ENCODE measurements at places on chromosomes 5 and 9.

GRCh38 chr9:86708918-86709835, 238.1 kb downstream of the GAS1 start:
- no peak for DNase-seq

DNA sequence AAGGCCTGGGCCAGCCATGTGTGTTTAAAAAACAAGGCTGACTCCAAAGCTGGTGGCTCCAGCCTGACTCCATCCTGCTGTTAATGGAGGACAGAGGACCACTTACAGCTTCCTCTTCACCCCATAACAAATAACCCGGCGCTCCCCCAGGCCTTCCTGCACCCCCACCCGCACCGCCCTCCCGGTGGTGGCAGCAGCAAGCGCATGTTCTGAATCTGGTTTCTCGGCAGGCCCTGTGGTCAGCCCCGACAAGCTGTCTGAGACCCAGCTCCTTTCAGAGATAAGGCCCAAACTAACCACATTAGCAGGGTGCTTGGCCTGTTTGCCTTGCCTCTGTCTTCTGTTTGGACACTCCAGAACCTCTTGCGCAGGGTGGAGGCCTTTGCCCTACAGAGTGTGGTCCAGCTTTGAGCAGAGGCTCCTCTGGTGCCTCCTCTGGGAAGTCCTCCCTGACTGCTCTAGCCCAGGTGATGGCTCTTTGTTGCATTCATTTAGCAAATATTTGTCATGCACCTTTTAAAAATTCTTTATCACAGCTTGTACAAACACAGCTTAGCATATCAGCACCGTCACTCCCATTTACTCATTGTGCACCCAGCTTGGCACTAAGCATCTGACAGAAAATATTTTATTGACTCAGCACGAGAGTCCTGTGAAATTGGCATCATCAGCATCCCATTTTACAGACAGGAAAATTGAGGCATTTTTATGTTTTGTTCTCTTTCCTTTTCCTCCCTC, 78.4 kb downstream of the NDFIP1 start:
- no peak for DNase-seq

GRCh38 chr9:133403766-133404453, 13.9 kb downstream of the REXO4 start:
- peak; percentile 6 for DNase-seq

- no peak for DNase-seq
Measured at GRCh38 chr5:6370580-6370979, 7.8 kb downstream of the MED10 start.

DNA sequence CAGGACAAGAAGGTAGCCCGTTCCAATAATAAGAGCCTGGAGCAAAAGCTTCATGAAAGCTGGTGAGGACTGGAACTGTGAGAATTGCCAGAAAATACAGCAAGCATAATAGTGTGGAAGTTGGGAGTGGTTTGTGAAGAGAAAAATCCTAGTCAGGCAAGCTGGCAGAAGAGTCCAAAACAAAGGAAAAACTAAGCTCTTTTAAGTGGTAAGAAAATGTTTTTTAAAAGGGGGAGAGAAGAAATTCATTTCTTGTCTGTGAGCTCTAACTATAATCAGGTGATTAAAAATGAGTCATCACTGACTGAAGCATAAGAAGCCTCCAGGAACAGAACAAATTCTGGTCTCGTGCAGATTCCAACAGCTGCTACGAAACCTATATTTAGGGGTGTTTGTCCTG, 102.6 kb downstream of the CAAP1 start:
- DNase-seq: no peak

- DNase-seq: no peak
Measured at GRCh38 chr9:74662674-74663073, 165.5 kb downstream of the RORB start.

- DNase-seq: peak; percentile 36
Measured at GRCh38 chr5:168578538-168579487, at the start of gene PANK3. Gene PANK3 (minus strand): TSS chr5:168579368. CDS start chr5:168579283, 85 bp downstream.

- no peak for DNase-seq
Measured at GRCh38 chr9:82781921-82782392, 281.0 kb downstream of the RASEF start.

DNA sequence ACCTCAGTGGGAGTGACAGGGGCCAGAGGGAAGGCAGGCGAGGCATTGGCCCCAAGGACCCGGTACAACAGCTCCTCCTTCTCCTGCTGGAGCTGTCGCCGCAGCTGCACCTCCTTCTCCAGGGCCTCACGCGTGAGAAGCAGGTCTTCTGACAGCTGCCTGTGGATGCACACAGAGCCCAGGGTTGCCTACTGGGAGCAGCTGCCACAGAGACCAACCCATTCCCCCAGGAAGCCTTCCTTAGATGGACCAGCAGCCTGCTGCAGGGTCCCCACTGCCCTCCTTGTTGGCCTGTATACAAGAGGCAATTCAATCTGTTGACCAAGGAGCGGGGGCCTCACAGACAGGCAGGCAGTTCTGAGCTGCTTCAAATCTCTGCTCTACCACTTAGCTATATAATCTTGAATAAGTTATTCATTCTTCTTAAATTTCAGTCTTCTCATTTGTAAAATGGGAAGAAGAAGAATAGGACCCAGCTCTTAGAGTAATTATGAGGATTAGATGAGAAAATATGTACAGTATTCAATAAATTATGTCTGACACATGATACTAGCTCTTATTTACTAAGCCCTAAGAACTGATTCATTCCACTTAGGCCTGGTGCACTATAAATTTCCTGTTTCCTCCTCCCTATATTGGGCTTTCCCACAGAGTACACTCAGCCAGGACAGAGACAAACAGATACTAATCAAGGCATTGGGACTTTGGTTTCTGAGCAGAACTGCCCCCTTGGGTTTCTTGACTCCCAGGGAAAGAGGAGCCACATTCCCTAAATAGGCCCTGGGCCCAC, 26.1 kb upstream of the ANXA6 start:
- no peak for DNase-seq

DNA sequence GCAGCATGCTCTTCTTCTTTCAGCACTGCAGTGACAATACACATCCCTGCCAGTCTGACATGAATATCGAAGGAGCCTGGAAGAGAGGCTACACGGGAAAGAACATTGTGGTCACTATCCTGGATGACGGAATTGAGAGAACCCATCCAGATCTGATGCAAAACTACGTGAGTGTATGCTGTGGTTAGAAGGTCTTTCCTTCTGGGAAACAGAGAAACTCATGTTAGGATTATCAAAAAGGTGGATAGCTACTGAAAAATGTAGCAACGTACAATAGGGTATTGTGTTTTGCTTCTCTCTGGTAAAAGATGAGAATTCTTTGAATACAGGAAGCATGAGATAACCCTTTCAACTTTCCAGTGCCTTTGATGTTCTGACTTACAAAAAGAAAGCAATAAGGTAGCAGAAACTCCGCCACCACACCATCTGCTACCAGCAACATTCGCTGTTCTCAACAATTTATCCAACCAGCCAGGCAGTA, 133.3 kb downstream of the PCSK5 start:
- DNase-seq: no peak

GRCh38 chr9:127336506-127337352, 60.2 kb upstream of the SLC2A8 start:
- no peak for DNase-seq

- DNase-seq: no peak
Measured at GRCh38 chr5:168481330-168481788, 4.9 kb upstream of the RARS1 start.

DNA sequence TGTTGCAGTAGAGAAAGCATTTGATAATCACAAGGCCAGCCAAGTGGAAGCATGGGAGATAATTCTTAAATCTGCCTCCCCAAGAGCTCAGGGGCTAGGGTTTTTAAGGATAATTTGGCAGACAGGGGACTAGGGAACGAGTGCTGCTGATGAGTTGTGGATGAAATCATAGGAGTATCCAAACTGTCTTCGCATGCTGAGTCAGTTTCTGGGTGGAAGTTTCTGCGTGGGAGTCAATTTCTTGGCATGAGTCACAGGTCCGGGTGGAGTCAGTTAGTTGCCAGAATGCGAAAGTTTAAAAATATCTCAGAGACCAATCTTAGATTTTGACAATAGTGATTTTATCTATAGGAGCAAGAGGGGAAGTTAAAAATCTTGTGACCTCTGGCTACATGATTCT, 112.6 kb downstream of the TMC1 start:
- no peak for DNase-seq

- peak; percentile 34 for DNase-seq
Measured at GRCh38 chr9:132023419-132024180, 56.1 kb downstream of the MED27 start.

DNA sequence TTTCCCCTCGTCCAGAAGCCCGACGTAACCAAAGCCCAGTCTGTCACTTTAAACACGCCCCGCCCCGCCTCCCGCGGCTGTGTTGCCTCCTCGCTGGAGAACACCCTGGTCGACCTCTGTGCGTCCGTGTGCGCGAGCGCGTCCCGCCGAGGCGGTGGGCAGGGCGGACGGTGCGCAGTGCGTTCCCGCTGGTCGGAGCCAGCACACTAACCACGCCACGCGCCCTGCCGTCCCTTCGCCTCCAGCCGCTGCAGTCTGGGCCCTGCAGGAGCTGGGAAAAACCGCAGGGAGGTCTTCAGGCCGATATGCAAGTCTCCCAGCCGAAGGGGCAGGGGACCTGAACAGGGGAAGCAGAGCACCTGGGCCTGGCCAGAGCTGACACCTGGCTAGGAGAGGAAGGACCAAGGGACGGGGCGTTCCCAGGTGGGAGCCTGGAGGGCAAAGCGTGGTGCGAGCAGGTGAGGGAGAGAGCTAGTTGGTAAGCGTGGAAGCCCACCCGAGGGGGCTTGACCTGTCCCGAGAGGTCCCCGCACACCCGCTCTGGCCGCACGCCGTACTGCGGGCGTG, 1.3 kb upstream of the PHPT1 start:
- peak; percentile 17 for DNase-seq

GRCh38 chr5:91423871-91424270, 40.8 kb upstream of the ARRDC3 start:
- no peak for DNase-seq

DNA sequence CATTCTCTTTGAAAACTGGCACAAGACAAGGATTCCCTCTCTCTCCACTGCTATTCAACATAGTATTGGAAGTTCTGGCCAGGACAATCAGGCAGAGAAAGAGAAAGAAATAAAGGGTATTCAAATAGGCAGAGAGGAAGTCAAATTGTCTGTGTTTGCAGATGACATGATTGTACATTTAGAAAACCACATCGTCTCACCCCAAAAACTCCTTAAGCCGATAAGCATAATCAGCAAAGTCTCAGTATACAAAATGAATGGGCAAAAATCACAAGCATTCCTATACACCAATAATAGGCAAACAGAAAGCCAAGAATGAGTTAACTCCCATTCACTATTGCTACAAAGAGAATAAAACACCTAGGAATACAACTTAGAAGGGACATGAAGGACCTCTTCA, 21.0 kb upstream of the EPB41L4A start:
- no peak for DNase-seq

GRCh38 chr9:110050925-110051355, 157.0 kb downstream of the C9orf152 start:
- DNase-seq: no peak

DNA sequence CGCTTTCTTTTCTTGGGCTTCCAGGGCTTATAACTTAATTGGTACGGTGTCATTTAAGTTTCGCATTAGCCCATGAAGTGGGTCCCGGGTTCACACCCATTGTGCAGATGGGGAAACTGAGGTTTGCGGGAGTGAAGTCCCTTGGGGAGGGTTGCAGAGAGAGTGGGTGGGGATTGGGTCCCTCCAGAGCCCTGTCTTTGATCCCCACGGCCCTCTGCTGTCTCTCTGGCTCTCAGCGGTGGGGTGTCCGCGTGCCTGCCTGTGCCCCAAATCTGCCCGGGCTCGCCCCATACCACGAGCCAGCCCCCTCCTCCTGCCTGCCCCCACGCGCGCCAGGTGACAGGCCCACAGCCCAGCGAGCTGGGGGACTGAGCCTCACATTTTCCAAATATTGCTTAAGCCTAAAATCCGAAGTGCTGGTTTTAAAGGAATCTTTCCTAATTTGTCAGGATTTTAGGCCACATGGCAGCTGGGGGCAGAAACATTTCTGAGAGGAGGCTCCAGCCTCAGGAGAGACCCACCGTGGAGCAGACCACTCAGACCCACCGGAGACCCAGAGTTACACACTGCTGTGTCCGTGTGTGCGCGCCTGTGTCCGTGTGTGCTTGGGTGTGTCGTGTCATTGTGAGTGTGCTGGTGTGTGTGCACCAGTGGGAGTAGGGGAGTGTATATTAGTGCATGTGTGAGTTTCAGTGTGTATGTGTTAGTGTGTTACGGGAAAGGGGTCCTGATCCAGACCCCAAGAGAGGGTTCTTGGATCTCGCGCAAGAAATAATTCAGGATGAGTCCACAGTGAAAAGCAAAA, 159.5 kb upstream of the IER5L start:
- no peak for DNase-seq

DNA sequence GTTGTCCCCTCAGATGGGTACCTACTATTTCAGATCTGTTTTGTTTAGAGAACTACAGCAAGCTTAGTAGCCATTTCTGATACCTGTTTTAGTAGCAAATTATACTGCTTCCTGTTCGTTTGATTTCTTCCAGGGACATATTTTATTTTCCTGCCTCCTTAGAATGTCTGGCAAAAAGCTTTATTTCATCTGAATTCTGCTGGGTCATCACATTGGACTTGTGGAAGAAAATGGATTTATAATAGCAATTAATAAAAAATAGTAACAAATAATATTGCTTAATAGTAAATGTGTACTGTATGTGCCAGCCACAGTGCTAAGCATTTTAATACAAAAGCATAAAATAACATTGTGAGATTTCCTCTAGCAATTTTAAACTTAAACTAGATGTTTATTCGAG, 79.4 kb downstream of the SH3GL2 start:
- no peak for DNase-seq

DNA sequence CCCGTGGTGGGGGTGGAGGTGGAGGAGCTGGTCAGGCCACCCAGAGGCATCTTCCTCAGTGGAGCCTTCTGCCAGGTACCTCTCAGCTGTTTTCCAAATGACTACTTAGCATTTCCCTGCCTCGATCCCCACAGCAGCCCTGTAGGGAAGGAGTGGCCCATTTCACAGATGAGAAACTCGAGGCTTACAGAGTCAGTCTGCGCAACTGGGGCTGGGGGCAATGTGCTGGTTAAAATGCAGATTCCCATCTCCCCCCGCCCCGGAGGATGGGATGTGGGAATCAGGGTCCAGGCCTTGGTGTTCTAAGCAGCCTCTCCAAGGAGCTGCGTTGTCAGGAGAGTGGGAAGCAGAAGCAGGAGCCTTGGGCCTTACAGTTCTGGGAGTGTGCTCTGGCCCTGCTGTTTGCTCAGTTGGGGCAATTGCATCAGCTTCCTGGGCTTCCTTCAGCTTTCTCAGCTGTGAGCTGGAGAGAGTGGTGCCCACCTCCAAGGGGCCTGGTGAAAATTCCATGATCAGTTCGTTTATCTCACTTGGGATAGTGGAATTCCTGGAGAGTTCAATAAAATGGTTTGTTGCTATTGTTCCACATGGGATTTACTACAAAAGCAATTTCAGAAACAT, 19.4 kb downstream of the ERGIC1 start:
- no peak for DNase-seq

DNA sequence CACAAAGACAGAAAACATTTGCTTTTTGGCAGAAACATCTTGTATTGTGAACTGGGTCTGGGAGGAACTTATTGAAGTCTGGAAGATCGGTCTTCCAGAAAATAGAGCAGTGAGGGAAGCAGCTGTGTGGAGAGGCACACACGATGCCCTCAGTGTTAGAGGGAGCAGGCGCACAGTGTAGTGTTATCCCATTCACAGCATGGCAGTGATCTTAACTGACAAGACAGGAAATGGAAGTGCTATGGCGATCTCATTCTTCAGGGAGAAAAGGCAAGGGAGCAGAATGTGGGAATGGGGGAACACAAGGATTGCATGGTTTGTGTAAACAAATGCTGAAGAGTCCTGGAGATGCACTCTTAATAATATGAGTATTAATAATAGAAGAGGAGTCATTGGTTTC, 161.0 kb downstream of the PBX3 start:
- no peak for DNase-seq

All from DMS79 (cell line).